ENCODE measurements at places on chromosomes 1 and 21. TPM values are rescaled to one million over a fixed set of nuclear protein-coding genes. Genes with fewer than 3 reads are reported as not detected.

DNA sequence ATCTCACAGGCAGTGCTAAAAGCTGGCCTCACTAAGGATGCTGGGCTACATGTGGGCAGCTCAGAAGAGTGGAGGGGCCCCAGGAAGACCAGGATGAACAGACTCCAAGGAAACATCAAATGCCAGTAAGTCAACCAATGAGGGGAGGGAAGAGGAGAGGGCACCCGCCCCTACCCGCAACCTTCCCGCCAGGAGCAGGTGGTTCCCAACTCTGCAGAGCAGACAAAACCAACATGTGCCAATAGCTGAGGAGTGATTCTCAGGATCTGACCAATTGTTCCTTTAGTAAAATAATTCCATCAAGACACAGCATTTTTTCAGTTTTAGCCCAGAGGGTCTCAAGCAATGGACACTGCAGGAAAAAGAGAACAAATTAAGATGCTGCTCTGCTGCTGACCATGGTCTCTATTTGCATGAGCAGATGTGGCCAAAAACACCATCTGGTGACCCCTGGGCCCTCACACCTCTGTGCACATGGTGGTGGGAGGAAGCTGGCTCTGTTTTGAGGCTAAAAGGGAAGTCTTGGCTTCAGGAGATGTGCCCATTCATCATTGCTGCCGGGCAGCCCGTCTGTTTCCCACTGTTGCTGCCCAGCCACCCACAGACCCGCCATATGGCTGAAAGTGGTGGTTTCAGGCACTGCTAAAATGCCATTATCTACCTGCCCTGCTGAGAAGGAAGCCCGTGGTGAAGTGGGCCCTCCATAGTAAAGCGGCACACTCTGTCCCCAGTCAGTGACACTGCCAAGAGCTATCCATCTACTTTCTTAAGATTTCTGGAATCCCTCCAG lies 231.8 kb downstream of the KCNH1 start:
- DNase-seq = no peak

GRCh38 chr1:76611770-76612445 lies 255.4 kb upstream of the ST6GALNAC5 start:
- no peak for DNase-seq

SLAMF6 gene
- total RNA-seq = 1.4 TPM

DNA sequence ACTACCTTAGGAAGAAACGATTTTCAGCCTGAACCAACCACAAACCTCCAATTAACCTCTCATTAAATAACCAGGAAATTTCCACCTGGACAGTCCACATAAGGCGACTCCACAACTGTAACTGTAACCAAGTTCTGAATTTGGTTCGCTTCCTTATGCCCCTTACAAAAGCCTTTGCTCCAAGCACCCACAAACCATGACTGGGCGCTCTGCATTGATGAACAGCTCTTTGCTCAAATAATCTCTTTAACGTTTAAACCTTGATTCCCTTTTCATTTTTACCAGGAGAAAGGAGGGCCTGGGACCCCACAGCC lies 38.2 kb upstream of the ZNF124 start:
- DNase-seq = no peak

GRCh38 chr1:100642826-100643225 lies 76.7 kb upstream of the VCAM1 start:
- DNase-seq = no peak

DNA sequence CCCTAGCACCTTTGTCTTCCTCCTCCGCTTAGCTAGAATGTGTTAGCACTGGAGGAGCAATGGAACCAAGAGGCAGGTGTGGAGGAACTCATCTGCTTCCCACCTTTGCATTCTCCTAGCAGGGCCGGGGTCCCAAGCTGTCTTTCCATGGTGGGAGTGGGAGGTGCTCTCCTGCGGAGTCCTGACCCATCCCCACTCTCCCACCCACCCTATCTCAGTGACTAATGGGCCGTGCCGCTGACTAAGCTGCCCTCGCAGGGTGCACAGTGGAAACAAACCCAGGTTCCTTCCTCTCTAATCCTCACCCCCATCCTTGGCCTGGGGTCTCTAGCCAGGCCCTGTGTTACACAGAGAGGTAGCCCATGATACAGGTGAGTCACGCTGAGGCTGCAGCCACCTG lies 177.5 kb downstream of the HIVEP3 start:
- DNase-seq = no peak

- DNase-seq = no peak
These were observed 33.0 kb upstream of the HSD17B7 start for GRCh38 chr1:162757476-162757875.

- DNase-seq = peak; percentile 47
These were observed at the start of gene TRPM2 for GRCh38 chr21:44353191-44353970. TSS of gene TRPM2 (plus strand) at chr21:44353621. CDS start at chr21:44353701, 80 bp downstream.

GRCh38 chr1:74767490-74767889 lies 34.5 kb downstream of the TYW3 start:
- no peak for DNase-seq

GLIS1 gene
- total RNA-seq = 0.25 TPM

DNA sequence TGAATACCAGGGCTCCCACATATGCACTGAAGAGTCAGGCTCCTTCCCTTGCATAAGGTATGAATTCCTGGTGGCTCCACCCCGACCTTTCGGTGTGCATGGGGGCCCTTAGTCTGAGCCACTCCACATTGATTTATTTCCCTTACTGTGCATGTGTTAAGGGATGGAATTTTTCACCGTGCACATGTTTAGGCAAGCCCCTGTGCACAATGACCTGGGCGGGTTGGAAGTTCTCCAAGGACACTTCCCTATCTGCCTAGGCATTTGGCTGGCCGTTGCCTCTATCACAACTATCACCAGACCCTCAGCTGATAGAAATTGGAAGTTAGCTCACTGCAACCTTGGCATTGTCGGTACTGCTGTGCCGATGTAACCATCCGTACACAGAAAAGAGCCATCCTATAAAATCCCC lies 9.7 kb downstream of the S100A6 start:
- DNase-seq = no peak

GPR137B gene
- total RNA-seq = 3.8 TPM

DNA sequence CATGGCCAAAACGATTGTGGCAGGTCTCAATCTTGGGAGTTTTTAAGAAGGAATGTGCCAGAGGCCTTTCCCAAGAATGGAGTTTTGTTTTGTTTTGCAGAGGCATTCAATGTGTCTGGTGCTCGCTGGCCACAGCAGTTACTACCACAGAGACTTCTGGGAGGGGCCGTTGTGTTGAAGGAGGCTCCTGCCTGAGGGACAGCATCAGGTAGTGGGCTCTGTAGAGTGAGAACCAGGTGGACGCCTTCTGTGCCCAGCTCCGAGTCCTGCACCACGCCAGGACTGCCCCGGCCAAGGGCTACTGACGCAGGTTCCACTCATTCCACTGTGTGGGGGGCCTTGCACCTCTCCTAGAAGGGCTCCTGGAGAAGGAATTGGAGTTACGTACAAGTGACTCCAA lies 44.9 kb upstream of the RBM15 start:
- no peak for DNase-seq

DNA sequence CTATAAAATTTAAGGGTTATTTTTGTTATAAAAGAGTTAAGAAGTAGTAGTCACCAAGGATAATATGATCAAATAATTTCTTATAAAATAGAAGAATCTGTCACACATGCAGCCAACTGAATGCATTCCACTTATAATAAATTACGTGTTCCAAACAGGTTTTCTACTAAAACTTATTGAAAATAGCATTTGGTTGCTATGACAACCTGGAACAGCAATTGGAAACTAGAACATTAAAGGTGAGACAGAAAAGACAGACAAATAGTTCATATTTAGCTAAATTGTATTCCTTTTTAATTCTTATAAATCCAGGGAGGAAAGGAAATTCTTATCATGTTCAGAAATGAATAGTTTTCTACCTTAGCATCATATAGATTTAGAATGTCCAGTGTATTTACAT lies 9.1 kb upstream of the CHODL start:
- no peak for DNase-seq

DDAH1 gene
- total RNA-seq = 88.5 TPM

DNA sequence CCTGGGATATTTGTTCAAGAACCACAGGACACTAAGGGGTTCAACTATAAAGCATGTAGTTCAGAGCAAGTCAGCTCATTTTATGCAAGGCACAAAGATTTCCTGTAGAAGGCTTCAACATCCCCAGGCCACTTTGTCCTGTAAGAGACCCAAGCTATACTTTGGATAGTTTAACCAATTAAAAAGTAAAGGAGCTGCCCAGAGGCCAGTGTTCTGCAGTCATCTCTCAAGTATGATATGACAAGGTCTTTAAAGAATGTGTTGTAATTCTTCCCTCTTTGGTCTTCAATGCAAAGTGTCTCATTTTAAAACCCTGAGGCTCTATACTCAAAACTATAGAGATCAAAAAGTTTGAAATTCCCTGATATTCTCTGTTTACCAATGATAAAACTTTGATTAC lies 34.1 kb downstream of the KRTAP20-3 start:
- DNase-seq = no peak

FAM72B gene
- not detected for total RNA-seq
